IPS-NIHi11 (cell line): ENCODE measurements at places on chromosomes 5 and 9.

GRCh38 chr5:892394-893136 lies at the start of the genes BRD9 and TRIP13:
Gene BRD9 (minus strand): TSS chr5:892801. CDS start chr5:892657, 144 bp downstream.
Gene TRIP13 (plus strand): TSS chr5:892884. CDS start chr5:892999, 115 bp downstream.
- DNase-seq: peak; percentile 100

- no peak for DNase-seq
These were observed 58.2 kb downstream of the F2RL2 start for GRCh38 chr5:76565009-76565408.

DNA sequence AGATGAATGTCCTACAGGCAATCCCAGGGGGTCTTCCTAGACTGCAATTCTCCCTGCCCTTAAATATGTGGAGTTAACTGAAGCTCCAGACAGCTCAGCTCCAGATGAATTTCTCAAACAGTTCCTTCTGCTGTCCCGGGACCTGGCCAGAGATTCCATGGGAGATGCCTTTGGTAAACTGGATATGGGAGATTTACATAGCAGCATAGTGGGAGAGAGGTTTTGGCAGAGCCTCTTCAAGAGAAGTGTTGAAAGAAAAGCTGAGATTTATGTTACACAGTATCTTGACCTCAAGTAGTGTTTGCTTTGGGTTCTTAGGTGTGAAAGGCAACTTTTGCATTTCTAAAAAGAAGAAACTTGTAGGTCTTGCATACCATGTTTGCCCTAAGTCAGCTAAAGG lies 364.9 kb downstream of the ARRDC3 start:
- DNase-seq: no peak

DNA sequence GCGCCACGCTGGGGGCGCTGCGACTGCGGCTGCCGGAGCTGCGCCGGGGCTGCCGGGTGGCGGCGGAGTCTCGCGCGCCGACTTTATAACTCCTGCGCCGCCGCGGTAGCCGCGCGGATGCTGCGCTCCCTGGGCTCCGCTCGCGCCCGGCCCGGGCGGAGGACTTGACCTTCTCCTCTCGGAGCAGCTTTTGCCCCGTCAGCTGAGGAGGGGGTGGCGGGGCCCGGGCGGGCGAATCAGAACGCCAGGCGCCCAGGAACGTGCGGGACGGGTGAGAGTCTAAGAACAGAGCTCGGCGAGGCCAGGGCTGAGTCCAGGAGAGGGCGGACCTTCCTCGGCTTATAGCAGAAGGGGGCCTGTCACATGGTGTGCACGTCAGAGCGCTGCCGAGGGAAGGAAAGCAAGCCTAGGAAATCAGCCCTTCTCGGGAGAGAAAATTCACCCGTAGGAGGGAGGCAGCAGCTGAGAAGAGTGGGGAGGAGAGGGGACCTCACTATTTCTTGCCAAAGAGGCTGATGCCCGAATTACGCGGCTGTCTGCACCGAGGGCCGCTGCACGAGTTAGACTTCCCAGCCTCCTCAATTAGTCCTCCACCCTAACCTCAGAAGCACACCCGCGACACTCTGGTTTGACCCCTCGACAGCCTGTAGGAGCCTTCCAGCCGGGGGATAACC lies at the start of gene FOXD1:
Gene FOXD1, minus strand, starts transcription at position 315 of the 674 bp plus-strand sequence. CDS start 415 bp downstream, outside the sequence.
- DNase-seq: peak; percentile 71

DNA sequence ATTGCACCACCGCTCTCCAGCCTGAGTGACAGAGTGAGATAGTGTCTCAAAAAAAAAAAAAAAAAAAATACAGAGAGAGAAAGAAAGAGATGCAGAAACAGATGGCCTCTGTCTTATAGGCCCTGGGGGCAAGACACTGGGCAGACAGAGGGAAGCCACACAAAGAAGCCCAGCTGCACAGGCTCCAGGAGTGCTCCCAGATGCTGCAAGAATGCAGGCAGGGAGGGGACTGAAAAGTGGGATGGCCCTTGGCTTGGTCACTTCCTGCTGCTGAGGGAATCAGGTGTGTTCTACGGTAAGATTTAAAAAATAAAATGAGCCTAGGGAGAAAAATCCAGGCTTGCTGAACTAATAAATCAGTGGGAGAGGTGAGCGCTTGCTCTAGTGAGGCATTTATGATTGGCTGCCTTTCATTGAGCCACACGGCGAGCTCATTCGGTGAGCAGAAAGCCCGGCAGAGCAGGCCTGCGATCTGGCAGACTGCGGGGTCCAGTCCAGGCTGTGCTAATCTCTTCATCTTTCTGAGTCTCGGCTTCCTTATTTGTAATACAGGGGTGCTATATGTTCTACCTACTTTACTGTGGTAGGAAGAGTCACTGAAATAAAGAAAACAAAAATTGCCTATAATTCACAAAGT lies 80.6 kb downstream of the RAD23B start:
- no peak for DNase-seq

DNA sequence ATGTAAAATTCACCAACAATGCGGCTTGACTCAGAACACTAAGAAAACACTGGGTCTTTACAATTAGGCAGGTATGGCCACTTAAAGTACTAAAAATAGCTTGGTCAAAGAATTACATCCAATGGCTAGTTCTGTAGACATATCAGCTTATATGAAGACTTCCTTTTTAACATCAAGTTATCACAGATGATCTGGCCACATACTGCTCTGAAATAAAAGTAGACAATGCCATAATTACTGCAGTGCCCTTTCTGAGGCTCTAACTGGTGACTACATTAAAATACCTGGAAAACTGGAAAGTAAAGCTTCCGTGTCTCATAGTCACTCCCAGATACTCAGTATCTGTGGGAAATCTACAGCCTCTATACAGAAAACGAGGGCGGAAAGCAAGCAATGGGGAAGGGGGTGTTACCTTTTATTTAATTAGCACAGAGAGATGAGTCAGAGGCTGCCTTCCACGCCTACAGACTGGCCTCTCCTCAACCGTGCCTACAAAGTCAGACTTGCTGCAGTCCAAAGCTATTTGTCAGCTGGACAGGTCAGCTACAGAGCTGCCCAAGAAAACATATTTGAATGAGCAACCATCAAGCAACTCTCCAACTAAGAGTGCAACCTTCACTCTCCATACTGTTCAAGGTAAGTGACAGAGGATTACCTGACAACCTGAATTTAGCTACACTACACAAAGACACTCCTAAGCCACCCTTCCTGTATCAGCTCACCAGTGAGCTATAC lies 8.7 kb downstream of the SERINC5 start:
- DNase-seq: peak; percentile 72

DNA sequence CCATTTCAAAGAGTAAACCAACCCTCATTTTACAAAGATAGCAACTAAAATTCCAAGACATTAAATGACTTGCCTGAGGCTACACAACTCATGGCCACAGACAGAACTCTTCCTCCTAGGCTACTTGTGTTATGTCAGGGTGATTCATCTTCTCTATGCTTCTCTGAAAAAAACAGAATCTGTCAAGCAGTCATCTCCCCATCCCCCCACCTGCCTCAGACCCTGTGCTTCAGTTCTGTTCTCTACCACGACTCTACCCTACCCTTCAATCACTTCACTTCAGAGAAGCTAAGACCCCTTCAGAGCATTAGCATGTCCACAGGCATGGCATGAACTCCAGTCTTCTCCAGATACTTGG lies 277.7 kb upstream of the PTGER4 start:
- DNase-seq: no peak

DNA sequence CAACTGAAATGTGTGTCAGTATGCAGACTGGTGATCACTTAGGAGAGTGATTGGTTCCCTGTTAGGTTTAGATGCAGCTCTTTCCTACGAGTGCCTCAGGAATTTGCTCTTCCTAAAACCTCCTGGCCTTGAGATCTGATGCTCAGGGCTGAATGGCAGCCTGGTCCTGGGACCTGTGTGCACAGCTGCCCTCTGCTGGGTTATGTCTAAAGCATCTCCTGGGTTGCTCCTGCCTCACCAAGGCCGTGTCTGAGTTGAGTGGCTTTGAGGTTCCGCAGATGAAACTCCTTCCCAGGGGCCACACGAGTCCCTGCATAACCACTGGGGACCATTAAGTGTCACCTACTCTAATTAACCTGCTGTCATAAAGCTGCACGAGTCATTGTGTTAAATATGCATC lies 59.5 kb downstream of the MVB12B start:
- peak; percentile 53 for DNase-seq

DNA sequence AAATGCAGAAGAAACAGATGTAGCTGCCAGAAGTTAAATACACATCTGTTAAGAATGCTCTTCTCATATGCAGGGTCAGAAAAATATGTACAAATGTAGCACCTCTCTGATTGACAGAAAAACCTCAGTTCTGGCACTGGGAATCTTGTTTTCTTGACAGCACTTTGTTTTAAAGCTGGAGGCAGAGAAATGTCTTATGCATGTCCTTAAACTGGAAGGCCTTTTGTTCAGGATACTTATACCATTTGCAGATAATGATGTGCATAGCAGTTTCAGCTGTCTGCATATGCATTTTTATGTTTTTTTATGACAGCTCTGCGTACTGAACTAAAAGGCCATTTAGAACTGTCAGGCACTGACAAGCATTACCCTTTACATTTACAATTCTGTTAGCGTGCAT lies 567.9 kb downstream of the EBF1 start:
- DNase-seq: no peak

- DNase-seq: no peak
These were observed 79.1 kb upstream of the MAN2A1 start for GRCh38 chr5:109610581-109610980.

DNA sequence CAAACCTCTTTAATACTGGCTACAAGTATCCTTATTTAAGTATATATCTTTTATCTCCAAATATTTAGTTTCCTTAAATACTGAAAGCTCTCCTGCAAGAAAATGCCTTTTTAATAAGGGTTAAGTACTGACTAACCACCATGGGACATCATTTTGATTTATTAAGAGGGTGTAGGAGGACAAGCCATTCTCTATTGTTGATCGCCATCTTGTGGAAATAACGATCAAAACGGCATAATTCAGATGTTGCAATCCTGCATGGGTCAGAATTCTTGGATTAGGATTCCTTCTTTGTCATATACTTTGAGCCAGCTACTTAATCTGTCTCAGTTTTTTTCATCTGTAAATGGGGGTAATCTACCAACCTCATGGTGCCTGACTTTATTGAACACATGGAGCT lies 28.7 kb upstream of the C5orf46 start:
- peak; percentile 28 for DNase-seq

GRCh38 chr5:8714861-8715260 lies 831.0 kb downstream of the SEMA5A start:
- DNase-seq: no peak

GRCh38 chr5:180034564-180034963 lies 37.0 kb downstream of the RNF130 start:
- DNase-seq: no peak

DNA sequence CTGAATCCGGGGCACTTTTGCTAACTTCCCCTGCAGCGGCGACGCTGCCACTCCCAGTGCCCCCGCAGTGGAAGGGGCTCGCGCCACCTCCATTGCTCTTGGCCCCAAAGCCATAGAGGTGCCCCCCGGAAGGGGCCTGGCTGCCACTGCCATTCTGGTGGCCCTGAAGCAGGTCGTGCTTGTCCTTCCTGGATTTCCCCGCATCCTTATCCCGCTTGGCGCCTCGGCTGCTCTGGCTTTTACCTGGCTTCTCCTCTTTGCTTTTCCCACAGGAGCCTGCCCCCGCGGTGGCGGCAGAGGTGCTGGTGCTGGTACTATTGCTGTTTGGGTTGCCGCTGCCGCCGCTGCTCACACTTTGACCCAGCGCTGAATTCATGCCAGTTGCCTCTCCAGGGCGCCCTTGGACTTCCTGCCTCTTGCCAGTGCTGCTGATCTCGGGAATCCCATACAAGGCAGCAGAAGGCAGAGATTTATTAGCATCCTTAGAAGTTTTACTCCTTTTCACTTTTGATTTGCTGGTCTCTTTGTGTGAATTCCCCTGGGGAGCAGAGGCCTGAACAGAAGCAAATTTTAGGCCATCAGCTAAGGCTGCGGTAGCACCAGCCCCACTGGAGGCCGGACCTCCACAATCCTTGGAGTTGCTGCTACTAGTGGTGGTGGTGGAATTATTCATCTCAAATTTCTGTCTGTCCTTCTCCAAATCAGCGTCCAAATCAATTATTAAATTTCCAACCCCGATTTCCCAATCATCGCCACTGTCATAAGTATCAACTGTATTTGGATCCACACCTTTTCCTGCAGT lies 2.1 kb downstream of the ZNF608 start:
- no peak for DNase-seq

- DNase-seq: no peak
These were observed 39.8 kb downstream of the F2RL2 start for GRCh38 chr5:76583163-76584047.

DNA sequence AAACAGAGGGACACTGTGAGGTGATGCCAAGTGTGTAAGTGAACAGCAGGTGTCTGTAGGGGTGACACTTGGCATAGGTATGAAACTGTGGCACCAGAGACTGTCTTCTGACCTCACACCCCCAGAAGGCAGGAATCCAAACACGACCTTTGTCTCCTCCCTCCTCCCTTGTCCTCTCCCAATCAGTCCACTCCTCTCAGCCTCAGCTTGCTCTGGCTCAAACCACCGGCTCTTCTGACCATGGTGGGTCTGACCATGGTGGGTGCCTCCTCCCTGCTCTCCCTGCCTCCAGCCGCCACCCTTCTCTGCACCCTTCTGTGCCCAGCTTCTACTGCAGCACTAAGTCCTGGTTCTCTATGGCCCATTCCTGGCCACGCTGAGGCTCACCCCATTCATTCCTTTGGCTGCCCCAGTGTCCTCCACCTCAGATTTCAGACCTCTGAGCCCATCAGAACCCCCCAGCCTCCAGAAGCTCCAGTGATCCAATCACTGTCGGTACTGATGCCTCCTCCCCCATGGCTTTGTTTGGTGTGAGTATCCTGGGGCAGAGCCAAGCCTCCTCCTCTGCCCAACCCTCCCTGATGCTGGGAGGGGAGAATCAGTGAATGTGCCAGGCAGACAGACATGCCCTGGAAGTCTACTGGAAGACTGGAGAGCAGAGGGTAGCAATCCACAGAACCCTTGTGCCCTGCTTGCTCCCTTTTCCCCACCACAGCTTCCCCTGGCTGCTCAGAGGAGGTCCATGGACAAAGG lies 1.7 kb upstream of the ARID3C start:
- no peak for DNase-seq

- DNase-seq: no peak
These were observed 61.3 kb downstream of the RASGRF2 start for GRCh38 chr5:81021486-81021885.

DNA sequence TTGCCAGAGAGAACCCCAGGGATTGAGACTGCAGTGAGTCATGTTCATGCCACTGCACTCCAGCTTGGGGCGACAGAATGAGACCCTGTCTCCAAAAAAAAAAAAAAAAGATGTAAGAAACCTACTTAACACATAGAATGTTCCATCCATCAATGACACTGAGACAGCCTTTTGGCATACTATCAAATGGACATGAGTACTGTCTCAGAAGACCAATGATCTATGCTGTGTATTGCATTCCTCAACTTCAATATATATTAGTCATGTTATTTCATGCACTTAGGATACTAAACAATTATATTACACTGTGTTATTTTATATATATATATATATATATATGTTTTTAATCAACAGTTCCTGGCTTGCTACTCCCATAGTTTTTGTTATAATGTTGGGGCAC lies 57.1 kb upstream of the ANKH start:
- DNase-seq: no peak

DNA sequence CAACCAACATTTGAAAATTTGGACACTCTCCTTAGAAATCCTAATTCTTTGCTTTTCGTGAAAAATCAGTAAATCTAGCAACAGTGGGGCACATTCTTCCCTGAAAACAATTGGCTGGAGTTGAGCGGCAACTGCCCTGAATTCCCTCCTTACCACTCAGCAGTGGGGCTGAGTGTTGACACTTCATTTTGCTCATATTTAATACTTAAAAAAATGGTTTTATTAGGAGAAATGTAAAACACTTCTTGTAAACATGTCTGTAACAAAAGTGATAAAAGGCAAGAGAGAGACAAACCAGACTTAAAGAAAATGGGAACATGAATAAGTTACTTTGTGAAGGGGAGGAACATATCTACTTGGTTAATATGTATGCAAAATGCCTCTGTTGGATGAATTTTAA lies 193.5 kb downstream of the CNTLN start:
- no peak for DNase-seq

- DNase-seq: no peak
These were observed 99.2 kb downstream of the SPOCK1 start for GRCh38 chr5:137399911-137400310.
